Activated CD8-positive, alpha-beta T cell treated with anti-CD3 and anti-CD28 coated beads for 36 hours (primary cell): ENCODE measurements at places on chromosomes 16 and 17. TPM values are rescaled to one million over a fixed set of nuclear protein-coding genes. Genes with fewer than 3 reads are reported as not detected.

KRT9 gene
- total RNA-seq: not detected

TSPAN10 gene
- 0.22 TPM for total RNA-seq

PRAC2 gene
- not detected for total RNA-seq

PPM1E gene
- total RNA-seq: not detected

NOL3 gene
- 25.3 TPM for total RNA-seq

CALB2 gene
- not detected for total RNA-seq

- H3K27ac ChIP-seq: no peak overlapping the region
- H3K27me3 ChIP-seq: no peaks in the 10 kb centered on the region
Measured at GRCh38 chr17:37065486-37066321, 117.0 kb downstream of the AATF start.

DNA sequence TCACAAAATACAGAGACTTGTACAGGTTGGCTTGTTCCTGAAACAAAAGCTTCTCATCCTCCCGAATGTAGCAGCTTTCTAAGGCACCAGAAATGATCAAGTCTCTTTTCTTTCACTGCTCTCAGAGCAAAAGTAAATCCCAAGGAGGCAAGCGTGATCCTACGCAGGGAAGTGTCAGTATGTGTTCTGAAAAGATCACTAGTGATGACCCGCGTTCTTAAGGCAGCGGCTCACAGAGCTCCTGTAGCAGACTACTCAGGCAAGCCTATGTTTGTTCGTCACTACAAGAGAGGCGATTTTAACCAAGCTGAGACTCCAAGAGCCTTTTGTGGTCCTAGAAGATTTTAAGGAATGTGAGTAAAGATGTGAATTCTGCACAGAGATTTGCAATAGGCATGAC, 34.5 kb downstream of the WIPI1 start:
- H3K4me3 ChIP-seq: no peak overlapping the region
- no peaks in the 10 kb centered on the region for H3K36me3 ChIP-seq
- peaks cover 1% of the 10 kb centered on the region for H3K4me1 ChIP-seq
- no peak overlapping the region for H3K27ac ChIP-seq
- DNase-seq: no peak
- no peaks in the 10 kb centered on the region for H3K27me3 ChIP-seq

DNA sequence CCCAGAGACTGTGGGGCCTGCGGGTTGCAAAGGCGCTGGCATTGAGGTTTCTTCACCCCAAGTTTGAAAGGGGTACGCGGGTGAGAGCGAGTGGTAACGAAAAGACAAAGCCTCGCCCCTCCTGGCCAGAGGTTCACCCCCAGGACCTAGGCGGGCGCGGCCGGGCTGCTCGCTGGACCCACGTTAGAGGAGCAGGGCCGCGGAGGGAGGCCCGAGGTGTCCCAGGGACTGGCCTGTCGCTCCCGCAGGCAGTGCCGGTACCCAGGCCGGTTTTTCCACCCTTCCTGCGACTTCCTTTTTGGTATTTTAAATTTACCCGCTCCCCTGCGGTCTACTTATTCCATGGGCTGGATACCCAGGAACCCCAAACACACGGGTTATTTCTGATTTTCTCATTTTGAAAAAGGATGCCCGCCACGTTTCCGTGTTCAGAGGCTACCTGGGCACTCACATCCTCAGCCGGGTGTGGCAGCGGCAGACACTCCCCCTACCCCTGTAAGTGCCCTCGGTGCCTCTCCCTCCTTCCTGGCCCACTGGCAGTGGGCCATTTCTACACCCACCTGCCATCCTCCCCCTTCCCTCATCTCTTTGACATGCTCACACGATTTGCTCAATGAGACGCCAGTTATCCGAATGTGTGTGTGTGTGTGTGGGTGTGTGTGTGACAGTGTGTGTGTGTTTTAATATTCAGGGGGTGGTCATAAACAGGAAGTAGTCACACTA, 1.6 kb upstream of the FOXL1 start:
- H3K27ac ChIP-seq: no peak overlapping the region
- H3K36me3 ChIP-seq: no peaks in the 10 kb centered on the region
- peaks cover 71% of the 10 kb centered on the region for H3K27me3 ChIP-seq
- no peak for DNase-seq

- H3K4me1 ChIP-seq: no peaks in the 10 kb centered on the region
- no peaks in the 10 kb centered on the region for H3K36me3 ChIP-seq
- no peak overlapping the region for H3K4me3 ChIP-seq
- H3K27me3 ChIP-seq: peaks cover 1% of the 10 kb centered on the region
- DNase-seq: peak; percentile 33
Measured at GRCh38 chr17:9987779-9988585, 82.9 kb upstream of the RCVRN start.

- H3K4me3 ChIP-seq: no peak overlapping the region
- DNase-seq: no peak
- H3K36me3 ChIP-seq: peaks cover 16% of the 10 kb centered on the region
- peaks cover 6% of the 10 kb centered on the region for H3K4me1 ChIP-seq
- no peaks in the 10 kb centered on the region for H3K27me3 ChIP-seq
- H3K27ac ChIP-seq: no peak overlapping the region
Measured at GRCh38 chr16:67086822-67087221, 22.9 kb upstream of the PHAF1 start.

GRCh38 chr17:58231641-58232040, 6.7 kb upstream of the LPO start:
- H3K4me3 ChIP-seq: no peak overlapping the region
- peaks cover 28% of the 10 kb centered on the region for H3K27me3 ChIP-seq
- DNase-seq: no peak
- no peak overlapping the region for H3K27ac ChIP-seq
- no peaks in the 10 kb centered on the region for H3K36me3 ChIP-seq

DNA sequence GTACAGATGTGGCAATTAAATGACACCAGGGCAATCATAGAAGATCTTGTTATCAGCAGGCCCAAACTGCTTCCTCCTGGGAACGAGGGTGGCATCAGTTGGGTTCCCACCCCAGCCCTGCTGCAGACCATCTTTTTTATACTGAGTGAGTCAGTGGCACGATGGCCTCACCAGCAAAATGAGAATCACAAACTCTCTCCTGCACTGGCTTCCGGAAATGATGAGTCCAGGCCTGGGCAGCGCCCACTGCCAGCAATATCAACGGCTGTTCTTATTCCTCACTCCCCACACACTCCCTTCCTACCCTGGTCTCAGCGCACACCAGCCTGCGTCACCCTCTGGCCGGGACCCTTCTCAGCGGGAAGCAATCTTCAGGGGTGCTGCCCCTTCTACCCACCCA, 340.3 kb downstream of the FOXL1 start:
- H3K4me3 ChIP-seq: no peak overlapping the region
- no peaks in the 10 kb centered on the region for H3K36me3 ChIP-seq
- H3K27ac ChIP-seq: no peak overlapping the region
- DNase-seq: no peak
- peaks cover 10% of the 10 kb centered on the region for H3K27me3 ChIP-seq

GRCh38 chr16:67387479-67388079, 5.7 kb downstream of the TPPP3 start:
- no peak overlapping the region for H3K27ac ChIP-seq
- H3K27me3 ChIP-seq: peaks cover 5% of the 10 kb centered on the region
- no peak for DNase-seq
- H3K36me3 ChIP-seq: no peaks in the 10 kb centered on the region

- H3K27me3 ChIP-seq: no peaks in the 10 kb centered on the region
- H3K4me3 ChIP-seq: no peak overlapping the region
- DNase-seq: no peak
- no peaks in the 10 kb centered on the region for H3K36me3 ChIP-seq
Measured at GRCh38 chr16:51854401-51854951, 692.5 kb downstream of the TOX3 start.

- H3K27me3 ChIP-seq: no peaks in the 10 kb centered on the region
- peaks cover 2% of the 10 kb centered on the region for H3K36me3 ChIP-seq
- peaks cover 56% of the 10 kb centered on the region for H3K4me1 ChIP-seq
- no peak overlapping the region for H3K4me3 ChIP-seq
- no peak overlapping the region for H3K27ac ChIP-seq
Measured at GRCh38 chr17:68314916-68315535, 23.7 kb downstream of the ARSG start.

DNA sequence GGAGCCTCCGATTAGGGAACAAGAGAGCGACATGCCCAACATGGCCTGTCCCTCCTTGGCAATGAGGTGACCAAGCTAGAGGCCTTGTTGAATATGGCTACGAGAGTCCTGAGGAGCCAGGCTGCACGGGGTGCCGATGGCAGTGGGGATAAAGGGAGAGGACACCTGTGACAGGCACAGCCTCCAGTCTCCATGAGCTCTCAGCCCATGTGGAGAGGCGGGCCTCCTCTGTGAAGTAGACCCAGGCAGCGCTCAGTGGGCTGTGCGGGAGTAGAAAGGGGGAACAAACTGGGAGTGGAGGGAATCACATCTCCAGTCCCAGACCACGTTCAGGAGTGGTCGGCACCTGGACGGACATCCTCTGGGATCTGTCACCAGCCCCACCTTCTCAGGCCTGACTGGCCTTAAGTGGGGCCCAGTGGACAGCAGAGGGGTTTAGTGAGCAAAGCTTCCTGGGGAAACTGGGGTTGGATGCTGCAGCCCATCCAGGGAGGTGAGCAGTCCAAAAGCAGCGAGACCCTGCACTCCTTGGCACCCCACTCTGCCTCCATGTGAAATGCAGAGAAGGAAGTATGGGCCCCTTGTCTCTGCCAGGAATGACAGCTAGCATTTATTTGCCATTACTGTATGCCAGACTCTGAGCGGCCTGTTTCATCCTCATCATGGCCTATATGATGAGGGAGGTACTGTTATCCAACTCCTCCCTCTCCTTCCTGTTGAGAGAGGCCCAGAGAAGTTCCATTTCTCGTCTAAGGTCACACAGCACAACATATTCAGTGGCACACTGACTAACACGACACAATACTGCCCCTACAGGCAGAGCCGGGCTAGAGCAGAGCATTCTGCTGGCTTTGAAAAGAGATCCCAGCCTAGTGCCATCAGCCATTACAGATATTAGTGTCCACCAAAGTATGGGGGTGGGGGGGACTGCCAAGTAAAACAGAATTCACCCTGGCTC, 4.5 kb upstream of the TMEM92 start:
- no peaks in the 10 kb centered on the region for H3K36me3 ChIP-seq
- no peak overlapping the region for H3K4me3 ChIP-seq
- peaks cover 11% of the 10 kb centered on the region for H3K27me3 ChIP-seq

DNA sequence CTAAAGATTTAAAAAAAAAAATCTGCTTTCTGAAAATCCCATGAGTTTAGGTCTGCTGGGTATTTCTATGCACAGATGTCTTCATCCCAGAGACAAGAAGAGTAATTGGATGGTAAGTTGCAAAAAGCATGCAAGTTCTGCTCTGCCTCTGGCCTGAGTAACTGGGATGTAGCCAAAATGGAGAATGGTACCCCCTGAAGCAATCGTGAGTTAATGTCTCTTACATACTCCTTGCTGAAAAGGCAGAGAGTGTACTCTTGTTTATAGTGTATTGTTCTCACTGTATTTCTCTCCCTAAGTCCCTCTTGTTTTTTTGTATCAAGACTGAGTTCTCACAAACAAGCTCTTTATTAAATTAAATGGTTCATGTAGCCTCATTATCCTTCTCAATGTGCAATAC, 259.0 kb downstream of the IRX3 start:
- DNase-seq: no peak
- no peak overlapping the region for H3K4me3 ChIP-seq
- H3K27me3 ChIP-seq: no peaks in the 10 kb centered on the region
- H3K4me1 ChIP-seq: no peaks in the 10 kb centered on the region
- H3K36me3 ChIP-seq: peaks cover 30% of the 10 kb centered on the region

GRCh38 chr17:77409282-77410161, 268.8 kb downstream of the SEC14L1 start:
- peak overlapping the region; percentile 54 for H3K4me3 ChIP-seq
- peak overlapping the region; percentile 75 for H3K27ac ChIP-seq
- peaks cover 81% of the 10 kb centered on the region for H3K4me1 ChIP-seq
- H3K36me3 ChIP-seq: peaks cover 39% of the 10 kb centered on the region
- DNase-seq: peak; percentile 69
- no peaks in the 10 kb centered on the region for H3K27me3 ChIP-seq

GRCh38 chr16:12201866-12202265, 225.3 kb downstream of the SNX29 start:
- H3K27me3 ChIP-seq: no peaks in the 10 kb centered on the region
- H3K4me1 ChIP-seq: no peaks in the 10 kb centered on the region
- H3K36me3 ChIP-seq: peaks cover 6% of the 10 kb centered on the region
- no peak overlapping the region for H3K4me3 ChIP-seq
- no peak overlapping the region for H3K27ac ChIP-seq

GRCh38 chr16:68646953-68647659, 2.0 kb downstream of the CDH3 start:
- peaks cover 14% of the 10 kb centered on the region for H3K4me1 ChIP-seq
- DNase-seq: peak; percentile 44
- peaks cover 57% of the 10 kb centered on the region for H3K27me3 ChIP-seq
- H3K4me3 ChIP-seq: no peak overlapping the region

GRCh38 chr17:41003926-41004325, 4.2 kb upstream of the KRTAP3-2 start:
- peaks cover 3% of the 10 kb centered on the region for H3K27me3 ChIP-seq
- H3K4me1 ChIP-seq: no peaks in the 10 kb centered on the region
- H3K4me3 ChIP-seq: no peak overlapping the region
- no peaks in the 10 kb centered on the region for H3K36me3 ChIP-seq
- no peak overlapping the region for H3K27ac ChIP-seq

GRCh38 chr17:31738996-31739699, 119.9 kb downstream of the COPRS start:
- H3K4me1 ChIP-seq: no peaks in the 10 kb centered on the region
- DNase-seq: no peak
- no peaks in the 10 kb centered on the region for H3K36me3 ChIP-seq
- no peak overlapping the region for H3K4me3 ChIP-seq

DNA sequence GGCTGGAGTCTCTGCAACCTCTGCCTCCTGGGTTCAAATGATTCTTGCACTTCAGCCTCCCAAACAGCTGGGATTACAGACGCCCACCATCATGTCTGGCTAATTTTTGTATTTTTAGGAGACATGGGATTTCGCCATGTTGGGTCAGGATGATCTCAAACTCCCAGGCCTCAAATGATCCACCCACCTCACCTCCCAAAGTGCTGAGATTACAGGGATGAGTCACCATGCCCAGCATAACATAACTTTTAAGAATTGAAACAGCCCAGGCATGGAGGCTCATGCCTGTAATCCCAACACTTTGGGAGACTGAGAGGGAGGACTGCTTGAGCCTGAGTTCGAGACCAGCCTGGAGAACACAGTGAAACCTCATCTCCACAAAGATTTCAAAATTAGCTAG, 2.5 kb downstream of the RSL1D1 start:
- H3K4me1 ChIP-seq: peaks cover 42% of the 10 kb centered on the region
- H3K27me3 ChIP-seq: no peaks in the 10 kb centered on the region
- peak overlapping the region; percentile 71 for H3K27ac ChIP-seq
